ENCODE measurements at places on chromosomes 2 and 18.
A peak's percentile ranks its signal among the peaks of the same experiment; 100 is the strongest.

- DNase-seq = no peak
Measured at GRCh38 chr18:43350176-43350575, 72.9 kb upstream of the SYT4 start.

- no peak for DNase-seq
Measured at GRCh38 chr18:79046522-79046921, 22.7 kb upstream of the ATP9B start.

DNA sequence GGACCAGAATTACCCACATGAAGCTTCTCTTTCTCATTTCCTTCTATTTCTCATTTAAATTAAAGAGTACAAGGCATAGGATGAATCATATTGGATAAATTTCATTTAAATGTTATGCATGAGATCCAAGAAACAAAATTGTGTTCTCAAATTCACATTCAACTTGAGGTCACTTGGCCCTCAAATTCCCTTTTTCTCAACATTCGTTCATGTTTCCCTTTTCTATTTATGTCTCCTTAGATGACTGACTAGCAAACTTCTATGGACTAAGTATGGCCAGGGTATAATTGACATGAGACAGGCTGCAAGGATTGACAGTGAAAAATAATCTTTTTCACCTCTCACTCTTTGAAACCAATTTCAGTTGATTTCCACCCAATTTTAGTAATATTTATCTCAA lies 4.0 kb upstream of the LDLRAD4 start:
- no peak for DNase-seq

DNA sequence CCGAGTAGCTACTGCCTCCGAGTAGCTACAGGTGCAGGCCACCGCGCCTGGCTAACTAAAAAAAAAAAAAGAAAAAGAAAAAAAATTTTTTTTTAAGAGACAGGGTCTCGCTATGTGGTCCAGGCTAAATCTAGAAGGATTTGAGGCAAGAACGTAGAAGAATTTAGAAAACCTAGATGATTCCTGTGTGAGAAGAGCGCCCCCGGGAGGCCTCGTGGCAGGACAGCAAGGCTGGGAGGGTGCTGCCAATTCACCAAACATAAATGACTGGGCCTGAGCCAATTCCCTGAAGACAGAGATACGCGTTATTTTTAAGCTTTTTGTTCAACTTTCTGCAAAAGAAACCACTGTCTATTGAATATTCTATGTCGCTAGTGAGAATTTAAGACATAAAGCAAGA lies 90.1 kb upstream of the TGFA start:
- peak; percentile 42 for DNase-seq

- no peak for DNase-seq
Measured at GRCh38 chr2:181268174-181268867, 188.9 kb upstream of the ITGA4 start.
